Activated T-helper 17 cell treated with anti-CD3 and anti-CD28 coated beads, Interleukin-2, amount 50 U/mL, for 72 hours (primary cell): ENCODE measurements at places on chromosomes 1 and 21. TPM values are rescaled to one million over a fixed set of nuclear protein-coding genes. Genes with fewer than 3 reads are reported as not detected.

DNA sequence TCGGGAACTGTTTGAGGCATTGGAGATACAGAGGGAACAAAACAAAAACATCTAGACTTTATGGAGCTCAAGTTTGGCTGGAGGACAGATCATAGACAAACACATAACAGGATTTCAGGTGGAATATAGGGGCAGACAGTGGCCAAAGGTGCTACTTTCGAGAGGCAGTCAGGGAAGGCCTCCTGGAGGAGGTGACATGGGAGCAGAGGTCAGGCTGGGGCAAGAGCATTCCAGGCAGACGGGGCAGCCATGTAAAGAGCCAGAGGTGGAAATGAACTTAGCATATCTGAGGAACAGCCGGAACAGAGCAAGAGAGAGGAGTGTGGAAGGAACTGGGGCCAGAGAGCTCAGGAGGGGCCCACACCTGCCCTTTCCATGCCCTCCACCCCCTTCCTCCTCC is 122.3 kb downstream of the DMRTB1 start:
- ATAC-seq: no peak

DNA sequence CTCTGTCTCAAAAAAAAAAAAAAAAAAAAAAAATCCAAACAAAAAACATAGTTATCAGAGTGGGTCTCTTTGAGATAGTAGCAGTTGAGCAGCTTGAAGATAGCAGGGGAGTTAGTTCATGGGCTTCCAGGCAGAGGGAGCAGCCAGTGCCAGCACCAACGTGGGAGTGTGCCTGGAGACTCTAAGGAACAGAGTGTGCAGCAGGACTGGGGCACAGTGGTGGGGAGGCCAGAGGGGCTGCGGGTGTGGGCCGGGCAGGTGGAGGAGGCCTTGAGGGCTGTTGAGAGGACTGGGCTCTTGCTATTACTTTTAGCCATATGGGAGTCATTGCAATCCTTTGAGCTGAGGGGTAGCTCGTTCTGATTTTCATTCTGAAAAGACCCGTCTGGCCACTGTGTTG is 63.8 kb downstream of the RYR2 start:
- ATAC-seq: no peak

DNA sequence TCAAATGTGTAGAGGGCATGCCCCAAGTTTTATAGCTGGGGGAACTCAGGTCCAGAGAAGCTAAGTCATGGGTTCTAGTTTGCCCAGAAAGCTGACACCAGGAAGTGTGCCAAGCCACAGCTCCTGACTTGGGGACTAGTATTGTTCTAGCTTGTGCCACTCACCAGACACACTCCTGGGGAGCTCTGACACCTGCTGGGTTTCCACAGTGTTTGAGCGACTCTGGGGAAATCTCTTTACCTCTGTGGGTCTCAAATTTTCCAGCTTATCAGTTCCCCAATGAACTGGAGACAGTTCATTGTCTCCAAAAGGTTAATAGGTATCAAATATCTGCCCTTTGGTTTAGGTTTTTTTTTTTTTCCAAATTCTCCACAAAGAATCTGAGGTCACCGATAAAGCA is 4.2 kb downstream of the KISS1 start:
- no peak for ATAC-seq

DNA sequence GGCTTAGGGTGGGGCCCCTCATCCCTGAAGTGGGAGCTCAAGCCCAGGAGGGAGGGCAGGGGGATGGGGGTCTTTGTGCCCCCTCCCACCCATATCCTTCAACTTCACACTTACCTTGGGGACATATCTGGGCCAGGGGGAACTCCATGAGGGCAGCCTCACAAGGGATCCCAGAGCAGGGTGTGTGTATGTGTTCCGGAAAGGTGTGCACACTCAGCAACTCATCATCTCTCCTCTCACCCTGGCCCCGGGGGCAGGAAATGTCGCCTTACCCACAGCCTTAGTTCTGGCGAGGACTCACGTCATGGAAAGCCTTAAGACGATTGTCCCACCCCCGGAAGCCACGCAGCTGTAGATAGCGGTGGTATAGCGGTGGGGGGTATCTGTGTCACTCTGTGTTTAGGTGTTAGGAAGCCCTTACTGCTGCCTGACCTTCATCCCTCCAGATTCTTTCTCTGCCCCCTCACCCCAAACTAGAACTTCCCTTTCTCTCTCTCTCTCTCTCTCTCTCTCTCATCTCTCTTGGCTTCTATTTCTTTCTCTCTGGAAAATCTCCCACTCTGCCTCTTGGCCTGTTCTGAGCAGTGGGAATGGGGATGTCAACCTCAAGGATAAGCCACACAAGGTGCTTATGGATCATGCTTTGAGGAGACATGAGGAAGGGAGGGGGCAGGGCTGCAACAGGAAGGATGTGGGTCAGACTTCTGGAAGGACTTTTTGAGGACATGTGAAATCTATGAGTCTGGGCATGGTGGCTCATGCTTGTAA is at the start of gene SH2D2A:
SH2D2A (minus strand) TSS at position 288 of the 768 bp plus-strand sequence; CDS start at position 148, 140 bp downstream.
- peak; percentile 89 for ATAC-seq

GRCh38 chr1:211521102-211521815 is 29.3 kb upstream of the RD3 start:
- no peak for ATAC-seq

The POTED gene
- total RNA-seq: not detected

DNA sequence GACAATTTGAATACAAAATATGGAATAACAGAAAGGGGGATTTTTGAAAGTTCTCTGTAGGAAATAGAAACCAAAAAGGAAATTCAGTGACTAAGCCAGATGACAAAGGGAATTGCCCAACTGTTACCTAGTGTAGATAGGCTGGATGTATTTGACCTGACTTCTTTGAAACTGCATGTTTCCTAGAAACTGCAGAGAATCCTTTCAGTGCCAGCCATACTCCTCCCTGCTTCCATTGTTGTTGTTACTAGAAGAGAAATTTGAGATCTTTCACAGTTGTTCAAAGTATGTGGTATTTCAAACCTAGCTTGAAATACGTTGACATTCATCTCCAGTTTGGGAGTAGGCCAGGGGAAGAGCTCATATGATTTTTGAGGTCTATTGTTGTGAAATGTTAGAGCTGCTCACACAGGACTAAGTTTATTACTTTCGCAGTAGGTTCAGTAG is 1.8 kb upstream of the GBP5 start:
- ATAC-seq: peak; percentile 68

DNA sequence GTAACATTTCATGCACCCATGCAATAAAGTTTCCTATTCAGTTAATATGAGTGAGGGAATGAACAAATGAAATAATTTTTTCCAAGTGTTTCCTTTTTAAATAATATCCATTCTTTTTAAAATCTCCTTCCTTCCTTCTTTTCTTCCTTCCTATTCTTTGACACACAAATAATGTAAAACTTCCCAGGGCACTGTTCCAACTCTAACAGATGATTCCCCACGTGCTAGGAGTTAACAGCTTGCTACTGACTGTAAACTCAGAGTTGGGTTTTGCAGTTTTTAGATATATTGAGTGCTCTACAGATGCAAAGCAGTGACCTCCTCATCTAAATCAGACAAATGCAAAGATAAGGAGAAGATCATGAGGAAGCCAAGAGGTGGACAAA is 54.0 kb upstream of the POU2F1 start:
- no peak for ATAC-seq

The IL20 gene
- not detected for total RNA-seq

DNA sequence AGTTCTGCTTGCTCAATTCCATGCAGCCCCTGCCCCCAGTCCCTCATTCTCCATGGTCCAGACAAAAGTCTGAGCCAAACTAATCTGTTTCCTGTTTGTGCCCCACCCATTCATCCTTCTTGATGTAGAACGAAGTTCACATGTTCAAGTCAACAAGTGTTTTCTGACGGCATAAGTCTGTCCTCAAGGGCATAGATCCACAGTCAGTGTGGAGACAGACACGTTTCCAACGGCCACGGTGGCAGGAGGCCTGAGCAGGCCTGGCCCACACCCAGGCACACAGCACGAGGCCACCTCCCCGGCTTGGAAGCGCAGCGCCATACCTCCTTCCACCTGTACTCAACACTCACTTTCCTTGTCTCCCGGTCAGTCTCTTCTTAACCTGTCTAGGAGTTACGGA is 16.1 kb downstream of the ADORA1 start:
- no peak for ATAC-seq

- no peak for ATAC-seq
These were observed 80.7 kb downstream of the MRPL37 start for GRCh38 chr1:54280651-54281050.

- no peak for ATAC-seq
These were observed 28.2 kb upstream of the DOCK7 start for GRCh38 chr1:62716397-62716796.

DNA sequence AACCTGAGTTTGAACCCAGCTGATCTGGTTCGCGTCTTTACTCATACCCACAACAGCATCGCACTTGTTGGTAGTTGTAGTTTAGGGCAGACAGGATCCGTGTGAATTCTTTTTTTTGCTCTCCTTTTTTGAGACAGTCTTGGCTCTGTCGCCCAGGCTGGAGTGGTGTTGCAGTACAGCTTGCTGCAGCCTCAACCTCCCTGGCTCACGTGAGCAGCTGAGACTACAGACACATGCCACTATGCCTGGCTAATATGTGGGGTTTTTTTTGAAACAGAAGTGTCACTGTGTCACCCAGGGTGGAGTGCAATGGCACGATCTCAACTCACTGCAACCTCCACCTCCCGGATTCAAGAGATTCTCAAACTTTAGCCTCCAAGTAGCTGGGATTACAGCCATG is 7.9 kb downstream of the TAF13 start:
- ATAC-seq: no peak

GRCh38 chr1:25952841-25953401 is 44.9 kb downstream of the PAFAH2 start:
- ATAC-seq: no peak

- no peak for ATAC-seq
These were observed 198.8 kb downstream of the CRB1 start for GRCh38 chr1:197466813-197467212.

GRCh38 chr1:84743896-84744295 is 53.6 kb upstream of the SSX2IP start:
- no peak for ATAC-seq

GRCh38 chr21:33916200-33916567 is 580 bp upstream of the ATP5PO start:
- no peak for ATAC-seq

GRCh38 chr1:73160759-73161158 is 878.4 kb upstream of the NEGR1 start:
- no peak for ATAC-seq

DNA sequence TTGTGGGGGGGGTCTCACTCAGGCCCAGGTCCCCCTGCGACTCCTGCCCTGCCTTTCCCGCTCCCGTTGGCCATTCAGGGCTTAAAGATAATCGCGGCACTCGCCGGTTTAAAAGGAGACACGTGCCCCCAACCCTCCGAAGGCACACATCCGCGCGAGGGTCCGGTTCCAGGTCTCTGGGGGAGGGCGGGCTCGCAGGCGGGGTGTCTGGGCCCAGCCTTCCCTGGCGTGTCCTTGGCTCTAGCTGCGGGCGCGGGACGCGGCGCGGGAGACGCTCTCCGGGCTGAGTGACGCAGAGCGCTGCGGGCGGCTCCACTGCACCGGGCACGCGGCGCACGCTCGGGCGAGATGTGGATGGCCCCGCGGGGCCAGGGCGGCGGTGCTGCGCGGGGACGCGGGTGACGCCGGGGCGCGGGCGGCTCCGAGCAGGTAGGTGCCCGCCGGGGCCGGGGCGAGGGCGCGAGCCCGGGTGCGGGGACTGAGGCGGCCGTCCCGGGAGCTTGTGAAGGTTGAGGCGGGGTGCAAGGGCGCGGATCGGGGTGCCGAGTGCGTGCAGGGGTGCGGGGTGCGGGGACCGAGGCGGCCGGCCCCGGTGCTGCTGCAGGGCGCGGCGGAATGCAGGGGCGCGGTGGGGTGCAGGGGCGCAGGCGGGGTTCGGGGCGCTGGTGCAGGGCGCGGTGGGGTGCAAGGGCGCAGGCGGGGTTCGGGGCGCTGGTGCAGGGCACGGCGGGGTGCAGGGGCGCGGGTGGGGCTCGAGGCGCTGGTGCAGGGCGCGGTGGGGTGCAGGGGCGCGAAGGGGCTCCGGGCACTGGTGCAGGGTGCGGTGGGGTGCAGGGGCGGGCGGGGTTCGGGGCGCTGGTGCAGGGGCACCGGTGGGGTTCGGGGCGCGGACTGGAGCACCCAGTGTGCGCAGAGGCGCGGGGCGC is 3.3 kb upstream of the TRPM2 start:
- no peak for ATAC-seq

- no peak for ATAC-seq
These were observed 623 bp upstream of the BGLAP start for GRCh38 chr1:156241311-156241811.

DNA sequence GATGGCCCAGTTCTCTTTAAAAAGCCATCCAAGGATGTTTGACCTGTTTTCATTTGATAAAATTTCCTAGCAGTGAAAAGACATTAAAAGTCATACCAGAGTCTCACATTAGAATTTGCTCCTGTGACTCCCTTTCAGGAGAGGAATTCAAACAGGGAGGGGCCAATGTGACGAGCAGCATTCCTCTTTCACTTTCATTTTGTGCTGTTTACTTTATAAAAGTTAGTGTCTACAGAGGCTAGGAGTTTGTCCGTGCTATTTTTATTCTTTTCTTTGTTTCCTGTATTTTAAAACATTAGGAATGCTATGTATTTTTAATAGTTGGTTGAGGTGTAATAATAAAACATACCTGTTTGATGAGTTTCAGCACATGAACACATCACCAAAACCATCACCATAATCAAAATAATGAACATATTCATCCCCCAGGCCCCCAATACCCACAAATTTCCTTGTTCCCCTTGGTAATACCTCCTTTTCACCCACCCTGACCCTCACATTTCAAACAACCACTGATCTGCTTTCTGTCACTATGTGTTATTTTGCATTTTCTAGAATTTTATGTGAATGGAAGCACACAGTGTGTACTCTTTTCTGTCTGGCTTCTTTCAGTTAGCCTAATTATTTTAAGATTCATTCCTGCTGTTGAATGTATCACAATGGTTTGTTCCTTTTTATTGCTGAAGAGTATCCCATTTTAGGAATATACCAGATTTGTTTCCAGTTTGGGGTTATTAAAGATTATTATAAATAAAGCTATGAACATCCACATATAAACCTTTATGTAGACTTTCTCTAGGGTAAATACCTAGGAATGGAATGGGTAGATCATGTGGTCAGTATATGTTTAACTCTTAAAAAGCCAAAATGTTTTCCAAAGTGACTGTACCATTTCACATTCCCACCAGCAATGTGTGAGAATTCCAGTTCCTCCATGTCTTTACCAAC is 129.5 kb downstream of the TENT5C start:
- ATAC-seq: peak; percentile 71

DNA sequence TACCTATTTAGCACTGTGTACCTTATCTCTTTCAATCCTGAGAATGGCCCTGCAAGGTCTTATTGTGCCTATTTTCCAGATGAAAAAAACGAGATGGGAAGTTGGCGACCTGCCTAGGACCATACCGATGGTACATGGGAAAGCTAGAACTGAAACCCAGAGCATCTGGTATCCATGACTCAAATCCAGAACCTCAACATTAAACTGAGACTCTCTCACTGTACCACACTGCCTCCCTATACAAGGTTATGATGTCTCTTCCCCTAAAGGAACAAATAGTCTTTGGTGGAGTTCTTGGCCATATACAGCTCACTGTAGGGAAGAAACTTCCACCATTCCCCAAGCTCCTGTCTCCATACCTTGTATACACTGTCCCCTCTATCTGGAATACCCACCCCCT is 110.7 kb downstream of the TNR start:
- ATAC-seq: no peak

The CACHD1 gene
- total RNA-seq: not detected

GRCh38 chr1:163412221-163412620 is 90.5 kb downstream of the NUF2 start:
- ATAC-seq: no peak
